ENCODE measurements at places on chromosomes 7 and 10.
A peak's percentile ranks its signal among the peaks of the same experiment; 100 is the strongest.

DNA sequence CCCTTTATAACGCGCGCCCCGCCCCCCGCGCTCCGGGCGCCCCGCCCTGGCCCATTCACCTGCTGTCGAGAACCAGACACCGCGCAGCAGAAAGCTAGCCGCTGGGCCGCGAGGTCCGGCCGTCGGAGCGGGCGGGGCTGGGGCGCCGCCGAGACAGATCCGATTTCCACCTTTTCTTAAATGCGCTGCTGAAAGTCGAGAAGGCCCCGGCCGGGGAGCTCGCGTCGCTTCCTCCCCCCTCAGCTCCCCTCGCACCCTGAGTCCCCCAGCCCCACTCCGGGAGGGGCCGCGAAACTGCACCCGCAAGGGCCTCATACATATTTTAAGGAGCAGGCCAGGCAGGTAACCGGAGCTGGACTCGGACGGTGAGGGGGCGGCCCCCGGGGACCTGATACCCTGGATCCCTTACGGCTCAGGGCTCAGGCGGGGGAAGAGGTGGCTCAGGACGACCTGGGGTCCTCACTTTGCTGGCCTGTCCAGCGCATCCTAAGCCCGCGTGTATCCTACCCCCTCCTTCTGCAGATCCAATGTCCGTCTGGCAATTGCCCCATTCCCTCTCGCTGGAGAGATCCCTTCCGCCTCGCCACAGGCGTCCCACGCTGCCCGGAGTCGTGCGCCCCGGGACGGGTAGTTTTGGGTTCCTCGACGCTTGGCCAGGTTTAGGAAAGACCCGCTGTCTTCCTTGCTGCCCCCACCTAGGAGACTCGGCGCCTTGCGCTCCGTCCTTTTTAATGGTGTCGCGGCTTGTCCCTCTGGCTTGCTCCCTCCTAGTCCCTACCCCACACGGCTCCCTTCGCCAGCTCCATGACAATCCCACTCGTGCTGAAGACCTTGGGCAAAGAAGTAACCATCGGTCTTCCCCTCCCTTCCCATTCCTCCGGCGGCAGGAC is 170.6 kb downstream of the UBE2H start:
- no peak for DNase-seq

DNA sequence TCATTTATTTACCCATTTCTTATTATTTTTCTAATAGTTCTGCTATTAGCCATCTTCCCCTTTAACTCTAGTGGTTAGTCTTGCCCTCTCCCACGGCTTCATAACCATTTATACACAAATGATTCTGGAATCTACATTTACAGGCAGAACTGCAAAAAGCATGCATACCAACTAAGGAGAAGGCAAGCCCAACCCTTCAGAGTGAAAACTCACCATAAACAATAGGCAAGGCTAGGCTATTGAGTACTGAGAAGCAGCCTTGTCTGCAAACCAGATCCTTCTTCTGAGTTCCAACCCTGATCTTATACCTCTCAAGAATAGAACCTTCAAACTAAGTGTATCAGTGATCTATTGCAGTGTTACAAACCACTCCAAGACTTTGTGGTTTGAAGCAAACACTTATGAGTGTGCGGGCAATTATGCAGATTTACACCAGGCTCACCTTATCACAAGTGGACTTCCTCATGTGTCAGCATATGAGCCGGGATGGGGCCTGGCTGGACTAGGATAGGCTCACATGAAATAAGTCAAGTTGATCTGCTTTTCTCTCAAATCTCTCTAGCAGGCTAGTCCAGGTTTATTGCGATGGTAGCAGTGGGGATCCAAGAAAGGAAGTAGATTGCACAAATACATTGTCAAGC is 896.9 kb upstream of the PHF14 start:
- DNase-seq: no peak

GRCh38 chr7:95901006-95901405 is 128.7 kb downstream of the DYNC1I1 start:
- no peak for DNase-seq

GRCh38 chr10:113751181-113751732 is at the start of gene PLEKHS1:
PLEKHS1 (plus strand) TSS chr10:113751682; CDS start chr10:113755278, 3,596 bp downstream.
- no peak for DNase-seq

- DNase-seq: no peak
Observed at GRCh38 chr7:100019908-100020307, 4.5 kb downstream of the ZKSCAN1 start.

DNA sequence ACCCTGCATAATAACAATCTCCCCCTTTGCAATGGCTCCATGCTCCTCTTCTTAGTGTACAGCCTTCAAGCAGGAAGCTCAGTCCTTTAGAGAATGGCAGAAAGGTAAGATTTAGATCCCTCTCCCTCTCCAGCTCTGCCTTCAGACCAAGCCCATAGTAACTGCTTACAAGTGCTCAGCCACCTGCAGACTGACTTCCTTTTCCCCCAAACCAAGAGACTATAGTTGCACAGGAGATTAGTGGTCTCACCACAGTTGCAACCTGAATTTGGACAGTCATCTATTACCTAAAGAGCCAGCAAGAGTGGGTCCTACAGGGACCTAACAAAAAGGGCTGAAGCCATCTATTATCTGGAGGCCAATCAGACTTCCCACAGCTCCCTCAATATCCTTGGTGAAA is 16.5 kb downstream of the FBXL13 start:
- DNase-seq: no peak

GRCh38 chr10:71625445-71626175 is 94.0 kb downstream of the C10orf105 start:
- no peak for DNase-seq

DNA sequence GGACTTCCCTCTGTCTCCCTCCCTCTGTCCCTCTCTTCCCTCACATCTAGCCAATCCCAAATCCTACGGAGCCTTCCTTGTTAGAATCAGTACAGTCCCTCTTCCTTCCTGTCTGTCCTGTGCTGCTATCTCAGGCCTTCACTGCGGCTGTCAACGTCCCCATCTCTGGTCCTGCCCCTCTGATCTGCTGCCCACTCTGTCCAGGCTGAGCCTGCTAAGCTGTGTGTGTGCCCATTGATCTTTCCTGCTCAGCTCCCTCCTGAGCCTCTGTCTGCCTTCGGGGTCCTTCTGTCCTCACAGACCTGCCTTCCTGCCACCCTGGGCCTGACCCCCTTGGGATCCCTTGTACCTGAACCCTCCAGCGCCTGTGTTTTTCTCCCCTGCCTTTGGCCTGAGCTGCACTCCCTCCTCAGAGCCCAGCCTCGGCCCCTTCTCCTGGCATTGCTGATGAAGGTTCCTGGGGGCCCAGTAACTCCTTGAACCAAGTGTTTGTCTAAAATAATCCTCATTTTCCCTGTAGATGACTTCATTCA is 182.1 kb upstream of the SHH start:
- no peak for DNase-seq

GRCh38 chr10:35498693-35499092 is 106.4 kb upstream of the GJD4 start:
- no peak for DNase-seq

- DNase-seq: no peak
Observed at GRCh38 chr7:42698600-42699374, 213.1 kb downstream of the C7orf25 start.

- no peak for DNase-seq
Observed at GRCh38 chr7:122883049-122883680, 3.1 kb downstream of the CADPS2 start.

- DNase-seq: no peak
Observed at GRCh38 chr10:110408203-110408871, 89.4 kb upstream of the DUSP5 start.

GRCh38 chr7:272631-273030 is 17.3 kb upstream of the FOXL3 start:
- DNase-seq: no peak

DNA sequence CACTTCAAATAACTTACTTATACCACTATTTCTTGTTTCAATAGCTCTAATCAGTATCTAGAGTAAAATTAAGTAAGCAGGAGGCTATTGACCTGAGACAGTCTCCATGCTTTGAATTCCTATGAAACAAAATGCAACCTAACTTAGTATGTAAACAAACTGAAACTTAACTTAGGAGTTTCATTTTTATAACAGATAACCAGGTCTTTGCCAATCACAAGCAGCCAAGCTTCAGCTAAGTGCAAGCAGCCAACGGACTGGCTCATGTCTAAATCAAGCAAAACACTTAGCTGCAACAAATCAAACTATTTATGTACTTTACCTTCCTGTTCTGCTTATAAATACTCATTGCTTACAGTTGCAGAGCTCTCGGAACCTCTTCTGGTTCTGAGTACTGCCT is 4.4 kb upstream of the GSTK1 start:
- no peak for DNase-seq

- no peak for DNase-seq
Observed at GRCh38 chr10:76918106-76918505, 719.5 kb downstream of the KCNMA1 start.

GRCh38 chr7:114979388-114979787 is 57.5 kb downstream of the MDFIC start:
- no peak for DNase-seq

DNA sequence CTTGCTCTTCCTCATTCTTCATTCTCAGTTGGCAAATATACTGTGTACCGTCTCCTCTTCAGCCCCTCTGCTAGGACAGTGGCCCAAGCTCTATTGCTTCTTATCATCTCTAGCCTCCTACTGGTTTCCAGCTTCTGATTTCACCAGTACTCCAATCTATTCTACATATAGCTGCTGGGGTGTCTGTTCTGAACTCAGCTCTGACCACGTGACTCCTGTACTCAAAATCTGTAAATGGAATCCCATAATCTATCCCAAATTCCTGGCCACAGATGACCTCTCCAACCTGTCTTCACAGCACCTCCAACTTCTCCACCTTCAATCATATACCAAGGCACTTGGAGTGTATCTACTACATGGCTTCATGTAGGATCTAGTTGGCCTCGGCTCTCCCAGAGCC is 152.9 kb downstream of the NRCAM start:
- no peak for DNase-seq

GRCh38 chr7:90402785-90403173 is 482 bp upstream of the CLDN12 start:
- no peak for DNase-seq

DNA sequence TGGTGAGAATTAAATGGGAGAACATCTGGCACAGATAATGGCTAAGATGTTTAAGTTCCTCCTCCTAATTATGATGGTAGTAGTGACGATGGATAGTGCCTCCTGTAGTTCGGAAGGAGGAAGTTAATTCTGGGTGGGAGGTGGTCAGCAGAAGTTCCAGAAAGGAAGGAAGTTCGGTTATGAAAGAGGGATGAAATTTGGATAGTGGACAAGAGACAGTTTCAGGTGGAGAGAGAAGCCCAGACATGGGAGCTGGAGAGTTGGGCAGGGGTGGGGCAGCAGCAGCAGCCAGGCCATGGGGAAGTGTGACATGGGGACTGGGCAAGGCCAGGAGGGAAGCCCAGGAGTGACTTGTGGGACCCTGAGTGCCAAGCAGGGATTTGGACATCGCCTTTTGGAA is 99.5 kb downstream of the CCNY start:
- DNase-seq: peak; percentile 28

- DNase-seq: no peak
Observed at GRCh38 chr10:92284112-92284704, 6.7 kb downstream of the CPEB3 start.

- no peak for DNase-seq
Observed at GRCh38 chr7:139542308-139543151, 19.0 kb downstream of the CLEC2L start.

- DNase-seq: no peak
Observed at GRCh38 chr7:142477079-142477651, 219.3 kb upstream of the PRSS58 start.

DNA sequence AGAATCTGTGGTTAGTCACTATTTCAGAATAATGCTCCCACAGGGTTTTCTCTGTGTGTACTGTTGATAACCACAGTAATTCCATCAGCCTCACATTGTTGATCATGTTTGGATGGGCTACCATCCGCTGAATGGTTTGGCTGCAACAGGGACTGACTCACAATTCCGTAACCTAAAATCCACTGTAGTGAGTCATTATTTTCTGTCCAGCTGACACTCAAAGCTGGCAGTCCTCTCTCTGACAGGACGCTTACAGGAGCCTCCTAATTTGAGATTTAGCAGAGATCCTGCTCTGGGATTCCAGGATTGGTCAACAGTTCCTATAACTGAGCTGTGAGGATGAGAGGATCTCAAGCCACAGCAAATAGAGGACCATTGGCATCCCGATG is 32.7 kb downstream of the VWA2 start:
- DNase-seq: no peak
